Hypothalamus (tissue), 51 donors: ENCODE measurements at places on chromosomes 7 and 10.

DNA sequence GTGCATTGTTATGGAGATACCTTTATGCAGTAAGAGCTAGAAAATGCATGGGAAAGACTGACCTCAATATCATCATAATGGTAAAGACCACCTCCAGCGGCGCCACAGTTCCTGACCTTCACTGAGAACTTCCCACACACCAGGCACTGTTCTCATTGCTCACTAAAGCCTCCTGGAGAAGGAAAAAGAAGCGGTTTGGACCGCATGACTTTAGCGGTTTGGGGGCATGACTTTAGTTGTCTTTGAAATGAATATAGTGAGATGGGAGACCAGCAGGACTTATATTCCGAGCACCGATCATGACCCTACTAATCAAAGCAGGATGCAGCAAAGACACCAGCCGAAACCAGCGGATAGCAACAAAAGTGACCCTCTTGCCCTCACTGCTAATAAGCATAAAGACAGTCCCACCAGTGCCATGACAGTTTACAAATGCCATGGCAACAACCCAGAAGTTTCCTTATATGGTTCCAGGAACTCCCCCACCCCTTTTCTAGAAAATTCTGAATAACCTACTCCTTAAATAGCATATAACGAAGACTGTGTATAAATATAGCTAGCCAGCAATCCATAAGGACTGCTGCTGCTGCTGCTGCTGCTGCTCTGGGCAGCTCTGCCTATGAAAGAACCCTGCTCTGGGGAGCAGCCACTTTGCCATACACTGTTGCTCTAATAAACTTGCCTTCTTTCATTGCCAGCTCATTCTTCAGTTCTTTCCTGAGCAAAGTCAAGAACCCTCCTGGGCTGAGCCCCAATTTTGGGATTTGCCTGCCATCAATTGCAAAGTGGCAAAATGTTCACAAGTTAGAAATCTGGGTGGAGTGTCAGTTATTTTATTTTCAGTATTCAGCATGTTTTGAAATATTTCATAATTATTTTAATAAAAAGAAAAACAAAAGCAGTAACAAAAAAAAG lies 694.1 kb downstream of the SUGCT start:
- DNase-seq, result no peak

DNA sequence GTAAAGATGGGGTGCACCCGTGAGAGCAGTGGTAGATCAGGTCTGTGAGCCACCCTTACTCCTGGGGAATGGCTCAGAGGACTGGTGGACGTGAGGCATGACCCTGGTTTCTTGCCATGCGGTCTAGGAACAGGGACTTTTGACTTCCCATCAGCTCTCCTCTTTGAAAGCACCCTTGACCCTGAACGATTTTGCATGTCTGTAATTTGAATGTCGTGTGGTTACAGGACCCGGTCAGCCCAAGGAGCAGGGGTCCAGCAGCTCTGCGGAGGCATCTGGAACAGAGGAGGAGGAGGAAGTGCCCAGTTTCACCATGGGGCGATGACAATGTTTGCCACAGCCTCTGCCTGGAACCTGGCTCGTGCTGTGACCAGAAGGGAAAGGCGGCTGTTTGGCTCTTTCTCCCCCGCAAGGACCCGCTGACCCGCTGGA lies 8.6 kb upstream of the ORAI2 start:
- DNase-seq, result no peak

GRCh38 chr7:139118234-139118804 lies 8.8 kb upstream of the ZC3HAV1 start:
- no peak for DNase-seq

GRCh38 chr10:102120142-102120990 lies at the start of gene LDB1:
Gene LDB1 (minus strand): TSS chr10:102120368. CDS start chr10:102120110, 258 bp downstream.
- DNase-seq, result peak; percentile 87

- no peak for DNase-seq
Measured at GRCh38 chr7:39754326-39755120, 131.2 kb downstream of the RALA start.
